T-helper 2 cell treated with Interferon-gamma antibody and Interleukin-4, amounts not matched to agents 5 μg/mL and 100 μg/mL, for 36 hours (primary cell): ENCODE measurements at places on chromosomes 1 and 21.

- H3K27ac ChIP-seq: no peak overlapping the region
- DNase-seq: no peak
- H3K4me1 ChIP-seq: peaks cover 18% of the 10 kb centered on the region
- H3K4me3 ChIP-seq: no peak overlapping the region
- H3K36me3 ChIP-seq: peaks cover 51% of the 10 kb centered on the region
Observed at GRCh38 chr1:88799491-88799890, 91.9 kb downstream of the GTF2B start.

DNA sequence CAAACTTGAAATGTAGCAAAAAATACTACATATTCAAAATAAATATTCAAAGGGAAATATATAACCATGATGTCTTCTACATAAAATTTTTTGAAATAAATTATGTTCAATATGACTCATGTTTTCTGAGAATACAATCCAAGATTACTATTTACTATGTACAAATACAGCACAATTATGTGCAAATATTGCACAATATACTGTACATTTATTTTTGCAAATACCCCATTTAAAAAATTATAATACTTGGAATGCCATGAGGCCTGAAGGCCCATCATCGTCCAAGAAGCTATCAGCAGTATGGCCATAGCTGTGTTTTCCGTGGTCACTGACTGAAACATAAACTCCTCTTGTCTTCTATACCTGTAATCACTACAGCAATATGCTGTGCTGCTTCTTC is 12.3 kb downstream of the CCDC181 start:
- H3K4me1 ChIP-seq: no peaks in the 10 kb centered on the region
- DNase-seq: no peak
- no peak overlapping the region for H3K4me3 ChIP-seq
- H3K36me3 ChIP-seq: no peaks in the 10 kb centered on the region

DNA sequence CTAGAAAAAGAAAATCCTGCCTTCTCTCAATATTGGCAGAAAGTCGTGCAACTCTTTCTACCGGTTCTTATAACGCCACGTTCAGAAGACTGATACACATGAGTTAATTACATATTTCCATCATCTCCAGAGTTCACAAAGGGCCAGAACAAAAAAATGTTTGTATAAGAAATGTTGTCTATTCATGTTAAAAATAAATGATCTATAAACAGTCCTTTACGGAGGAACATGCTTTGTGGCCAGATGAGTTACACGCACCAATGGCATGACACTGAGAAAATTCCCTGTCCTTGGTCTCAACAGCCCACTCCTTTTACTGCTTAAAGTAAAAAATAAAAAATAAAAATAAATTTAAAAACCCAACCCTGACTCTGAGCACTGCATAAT is 29.5 kb downstream of the C2CD2 start:
- H3K36me3 ChIP-seq: no peaks in the 10 kb centered on the region
- DNase-seq: no peak
- no peak overlapping the region for H3K27ac ChIP-seq
- H3K27me3 ChIP-seq: no peaks in the 10 kb centered on the region
- H3K4me3 ChIP-seq: peak overlapping the region; percentile 34
- peaks cover 51% of the 10 kb centered on the region for H3K4me1 ChIP-seq

GRCh38 chr1:101388904-101389546 is 152.2 kb downstream of the S1PR1 start:
- H3K27me3 ChIP-seq: peaks cover 15% of the 10 kb centered on the region
- H3K27ac ChIP-seq: no peak overlapping the region
- no peaks in the 10 kb centered on the region for H3K36me3 ChIP-seq

- no peak overlapping the region for H3K27ac ChIP-seq
- H3K4me3 ChIP-seq: no peak overlapping the region
- no peaks in the 10 kb centered on the region for H3K36me3 ChIP-seq
- no peaks in the 10 kb centered on the region for H3K4me1 ChIP-seq
- DNase-seq: no peak
Observed at GRCh38 chr1:228685081-228685660, 50.1 kb upstream of the RHOU start.

DNA sequence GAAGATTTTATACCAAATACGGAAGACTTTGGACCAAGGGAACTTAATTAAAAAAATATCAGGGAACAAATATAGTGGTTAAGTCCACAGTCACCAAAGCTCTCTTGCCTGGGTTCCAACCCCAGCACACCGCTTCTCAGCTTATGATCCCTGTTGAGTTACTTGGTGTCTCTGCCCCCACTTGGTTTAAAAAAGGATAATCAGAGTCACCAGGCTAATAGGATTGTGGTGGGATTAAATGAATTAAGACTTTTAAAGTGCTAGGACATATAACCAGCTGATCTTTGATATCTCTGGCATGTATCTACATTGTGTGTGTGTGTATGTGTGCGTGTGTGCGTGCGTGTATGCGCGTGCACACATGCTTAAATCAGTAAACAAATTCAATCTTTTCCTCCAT is 474.7 kb upstream of the DAB1 start:
- H3K27ac ChIP-seq: no peak overlapping the region
- no peaks in the 10 kb centered on the region for H3K36me3 ChIP-seq
- H3K27me3 ChIP-seq: no peaks in the 10 kb centered on the region

DNA sequence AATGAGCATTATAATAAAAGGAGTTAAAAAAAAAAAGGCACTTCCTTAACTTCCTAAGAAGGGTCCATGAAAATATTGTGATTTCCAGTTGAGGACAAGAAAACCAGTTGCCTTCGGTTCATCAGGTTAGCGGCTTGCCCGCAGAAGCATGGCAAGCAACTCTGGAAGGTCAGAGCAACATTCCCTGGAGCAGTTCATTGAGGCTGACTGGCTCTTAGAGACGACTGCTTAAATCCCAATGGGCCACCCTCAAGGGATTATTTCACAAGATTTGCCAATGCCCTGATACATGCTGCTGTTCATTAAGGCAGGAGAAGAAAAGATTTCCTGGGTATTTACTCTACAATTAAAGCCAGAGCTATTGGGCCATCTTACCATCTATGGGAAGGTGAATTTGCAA is 29.0 kb upstream of the CASQ2 start:
- H3K27ac ChIP-seq: no peak overlapping the region
- H3K27me3 ChIP-seq: peaks cover 13% of the 10 kb centered on the region
- no peaks in the 10 kb centered on the region for H3K36me3 ChIP-seq
- H3K4me3 ChIP-seq: no peak overlapping the region
- no peak for DNase-seq
- H3K4me1 ChIP-seq: no peaks in the 10 kb centered on the region
